ENCODE measurements at places on chromosomes 6 and 20.

DNA sequence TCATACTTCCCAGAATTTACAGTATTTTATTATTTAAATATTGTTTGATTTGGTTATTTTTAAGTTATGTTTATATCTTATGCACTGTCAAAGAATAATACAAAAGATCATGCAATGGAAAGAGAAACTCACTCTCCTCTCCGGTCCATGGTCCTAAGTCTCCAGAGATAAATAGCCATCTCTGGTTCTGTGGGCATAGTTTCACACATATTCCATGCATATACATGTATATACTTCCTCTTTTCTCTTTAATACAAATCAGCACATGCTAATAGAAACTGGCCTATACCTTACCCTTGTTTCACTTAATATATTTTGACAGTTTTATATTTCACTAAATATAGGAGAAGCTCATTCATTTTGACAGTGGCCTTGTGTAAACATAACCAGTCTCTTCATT is 901.7 kb upstream of the CITED2 start:
- DNase-seq, result no peak

GRCh38 chr6:36851626-36852025 is 12.4 kb upstream of the CPNE5 start:
- DNase-seq, result no peak

DNA sequence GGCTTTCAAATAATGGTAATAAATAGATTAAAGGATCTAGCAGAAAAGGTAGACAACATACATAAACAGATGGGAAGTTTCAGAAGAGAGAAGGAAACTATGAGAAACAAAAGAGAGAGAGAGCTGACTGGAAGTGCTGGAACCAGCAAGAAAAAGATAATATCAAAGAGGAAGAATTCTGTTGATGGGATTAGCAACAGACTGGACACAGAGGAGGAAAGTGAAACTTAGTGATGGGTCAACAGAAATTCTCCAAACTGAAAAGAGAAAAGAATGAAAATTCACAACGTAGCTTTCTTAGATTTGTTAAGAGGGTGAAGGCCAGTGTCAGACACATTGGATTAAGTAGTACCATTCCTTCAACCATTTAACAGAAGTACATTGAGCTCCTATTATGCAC is 48.3 kb upstream of the SIRPA start:
- no peak for DNase-seq

DNA sequence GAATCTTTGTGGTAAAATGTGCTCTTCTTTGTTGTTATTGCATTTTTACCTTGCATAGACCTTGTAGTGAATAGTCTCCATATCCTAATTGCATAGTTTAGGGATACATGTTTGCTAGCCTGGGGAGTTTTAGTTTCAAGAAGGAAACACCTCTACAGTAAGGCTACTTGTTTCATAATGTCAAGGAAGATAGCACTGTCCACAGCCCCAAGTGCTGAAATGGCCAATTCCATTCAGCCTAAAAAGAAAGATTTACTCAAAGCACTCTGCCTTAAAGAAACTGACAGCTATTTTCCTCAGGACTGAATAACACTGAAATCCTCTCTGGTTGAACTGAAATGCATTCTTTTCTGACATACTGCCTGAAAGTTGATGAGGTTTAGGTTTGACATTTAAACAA is 2.6 kb downstream of the HCRTR2 start:
- DNase-seq, result no peak

GRCh38 chr6:152605342-152605741 is 31.8 kb downstream of the SYNE1 start:
- peak; percentile 6 for DNase-seq

GRCh38 chr20:49706630-49707091 is 7.0 kb downstream of the B4GALT5 start:
- no peak for DNase-seq

DNA sequence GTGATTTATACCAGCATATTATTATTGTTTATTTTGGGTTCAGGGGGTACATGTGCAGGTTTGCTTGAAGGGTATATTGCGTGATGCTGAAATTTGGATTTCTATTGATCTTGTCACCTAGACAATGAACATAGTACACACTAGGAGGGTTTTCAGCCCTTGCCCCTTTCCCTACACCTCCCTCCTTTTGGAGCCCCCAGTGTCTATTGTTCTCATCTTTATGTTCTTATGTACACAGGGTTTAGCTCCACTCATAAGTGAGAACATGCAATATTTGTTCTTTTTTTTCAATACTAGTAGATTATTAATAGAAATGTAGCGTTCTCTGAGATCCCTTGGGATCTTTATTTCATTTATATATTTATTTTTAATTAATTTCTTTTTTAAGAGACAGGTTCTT is 79.2 kb upstream of the MRAP2 start:
- no peak for DNase-seq

GRCh38 chr6:23173234-23173633 is 603.9 kb downstream of the HDGFL1 start:
- DNase-seq, result no peak

GRCh38 chr6:21885532-21886114 is 292.1 kb downstream of the SOX4 start:
- DNase-seq, result no peak

- no peak for DNase-seq
Measured at GRCh38 chr6:134009876-134010275, 42.5 kb downstream of the SLC2A12 start.

DNA sequence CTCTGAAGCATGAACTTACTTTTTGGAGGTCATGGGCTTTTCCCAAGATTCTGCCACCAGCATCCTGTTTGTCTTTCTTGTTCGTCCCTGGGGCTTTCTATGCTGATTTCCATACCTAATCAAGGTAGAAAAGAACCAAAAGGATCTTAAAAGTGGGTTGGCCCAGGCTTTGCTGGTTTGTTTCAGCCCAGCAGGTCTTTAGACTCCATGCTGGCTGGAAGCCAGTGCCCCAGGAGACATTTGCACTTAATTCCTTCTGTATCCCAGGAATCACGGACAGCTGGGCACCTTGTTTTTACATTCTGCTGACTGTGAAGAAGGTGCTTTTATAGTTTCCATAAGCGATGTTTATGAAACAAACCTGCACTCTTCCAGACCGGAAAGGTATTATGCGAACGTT is 195.9 kb downstream of the CDH4 start:
- DNase-seq, result no peak

GRCh38 chr6:31922942-31923341 is 4.6 kb upstream of the C2 start:
- peak; percentile 37 for DNase-seq

- DNase-seq, result no peak
Measured at GRCh38 chr6:40165036-40165709, 230.9 kb upstream of the MOCS1 start.

DNA sequence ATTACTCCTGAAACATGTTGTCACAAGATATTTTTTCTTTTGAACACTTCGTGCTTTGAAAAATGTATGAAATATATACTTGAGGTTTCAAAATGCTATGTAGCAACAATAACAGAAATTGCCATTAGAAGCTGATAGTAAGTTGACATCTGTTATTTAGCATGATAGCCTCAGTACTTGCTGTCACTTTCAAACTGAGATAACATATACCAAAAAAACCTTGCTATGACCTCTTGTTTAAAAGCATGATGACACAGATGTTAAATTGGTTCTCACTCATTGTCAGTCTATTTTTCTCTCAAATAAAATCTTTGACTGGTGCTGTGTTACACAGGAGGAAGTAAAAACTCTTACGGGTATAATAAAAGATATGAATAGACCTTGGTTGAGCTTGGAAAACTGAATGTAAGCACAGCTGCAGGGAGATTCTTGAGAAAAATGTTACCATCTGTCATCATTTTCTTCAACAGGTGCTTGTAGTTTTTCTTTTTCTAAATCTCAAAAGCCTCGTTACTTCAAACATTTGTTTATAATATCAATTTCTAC is 18.6 kb downstream of the MOXD1 start:
- DNase-seq, result no peak

- DNase-seq, result no peak
Measured at GRCh38 chr20:52936351-52937340, 35.5 kb upstream of the TSHZ2 start.

DNA sequence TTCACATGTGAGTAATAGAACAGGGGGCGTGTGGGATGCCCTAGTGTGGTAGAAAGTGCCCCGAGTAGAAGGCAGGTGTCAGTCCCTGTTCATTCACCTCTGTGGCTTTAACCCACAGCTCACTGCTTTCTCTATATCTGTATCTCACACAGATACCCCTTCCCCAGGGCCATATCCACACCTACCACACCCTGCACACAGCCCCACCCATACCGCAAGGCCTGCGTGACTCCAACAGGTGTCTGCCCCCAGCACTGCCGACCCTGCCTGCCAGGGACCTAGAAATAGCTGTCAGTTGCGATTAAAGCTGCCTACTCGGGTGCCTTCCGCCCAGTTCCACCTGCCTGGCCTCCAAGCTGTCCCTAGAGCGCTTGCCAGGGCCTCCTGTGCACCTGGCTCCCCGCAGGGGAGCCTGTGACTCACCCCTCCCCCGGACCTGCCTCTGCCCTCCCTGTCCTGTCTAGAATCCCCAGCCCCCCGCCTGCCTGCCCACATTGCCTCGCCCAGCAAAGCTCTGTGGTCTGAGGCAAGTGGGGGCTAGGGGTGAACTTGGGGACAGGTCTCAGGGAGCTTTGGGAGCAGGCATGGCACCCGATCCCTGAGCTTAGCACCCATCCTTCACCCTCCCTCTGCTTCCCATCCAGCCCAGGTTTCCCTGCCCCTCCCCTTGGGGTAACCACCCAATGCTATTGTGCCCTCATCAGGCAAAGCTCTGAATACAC is 38.3 kb upstream of the ID1 start:
- DNase-seq, result peak; percentile 100

DNA sequence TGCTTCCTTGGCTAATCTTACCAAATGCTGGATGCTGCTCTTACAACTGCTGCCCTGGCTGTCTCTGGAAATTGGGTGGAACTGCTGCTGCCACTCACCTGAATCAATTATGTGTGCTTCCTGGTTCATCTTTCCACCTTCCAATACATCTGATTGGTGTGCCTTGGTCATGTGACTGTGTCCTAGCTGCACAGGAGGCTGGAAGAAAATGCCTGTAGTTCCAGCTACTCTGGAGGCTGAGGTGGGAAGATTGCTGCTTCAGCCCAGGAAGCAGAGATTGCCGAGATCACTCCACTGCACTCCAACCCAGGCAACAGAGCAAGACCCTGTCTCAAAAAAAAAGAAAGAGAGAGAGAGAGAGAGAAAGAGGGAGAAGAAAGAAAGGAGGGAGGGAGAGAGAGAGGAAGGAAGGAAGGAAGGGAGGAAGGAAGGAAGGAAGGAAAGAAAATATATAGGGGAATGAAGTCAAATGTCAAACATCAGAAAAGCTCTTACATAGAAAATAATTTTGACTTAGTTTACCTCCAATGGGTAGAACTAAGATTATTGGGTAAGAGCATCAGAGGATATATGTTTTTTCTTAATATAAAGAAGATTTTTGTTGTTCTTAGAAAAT is 14.1 kb upstream of the PPARD start:
- no peak for DNase-seq

GRCh38 chr20:16209951-16210361 is 363.3 kb downstream of the KIF16B start:
- DNase-seq, result no peak

DNA sequence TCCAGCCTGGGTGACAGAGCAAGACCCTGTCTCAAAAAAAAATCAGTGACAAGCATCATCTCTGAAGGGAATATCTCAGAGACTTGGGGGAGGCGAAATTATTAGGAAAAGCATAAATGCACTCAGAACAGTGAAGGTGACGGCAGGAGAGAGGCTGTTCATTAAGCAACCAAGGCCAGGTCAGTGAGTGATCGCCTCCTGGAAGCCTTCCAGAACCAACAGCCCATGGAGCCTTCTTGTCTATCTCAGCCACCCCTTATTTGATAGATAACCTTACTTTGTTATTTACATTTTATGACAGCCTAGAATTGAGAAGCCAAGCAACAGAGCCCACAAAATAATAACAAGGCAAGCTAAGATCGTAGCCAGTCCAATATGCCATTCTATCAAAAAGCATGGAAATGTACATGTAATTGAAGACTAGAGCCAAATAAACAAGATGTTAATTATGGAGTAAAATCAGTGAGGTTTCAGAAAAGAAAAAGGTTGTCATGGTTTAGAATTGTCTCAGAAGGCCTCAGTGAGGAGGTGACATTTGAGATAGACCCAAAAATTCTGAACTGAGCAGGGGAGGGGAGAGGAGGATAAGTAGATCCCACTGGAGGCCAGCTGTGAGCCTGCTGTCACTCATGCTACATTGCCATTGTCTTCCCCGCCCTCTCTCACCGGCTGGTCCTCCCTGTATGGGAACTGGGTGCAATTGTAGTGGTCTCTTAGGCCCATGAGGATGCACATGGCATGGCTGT is 17.8 kb downstream of the BNIP5 start:
- DNase-seq, result no peak

DNA sequence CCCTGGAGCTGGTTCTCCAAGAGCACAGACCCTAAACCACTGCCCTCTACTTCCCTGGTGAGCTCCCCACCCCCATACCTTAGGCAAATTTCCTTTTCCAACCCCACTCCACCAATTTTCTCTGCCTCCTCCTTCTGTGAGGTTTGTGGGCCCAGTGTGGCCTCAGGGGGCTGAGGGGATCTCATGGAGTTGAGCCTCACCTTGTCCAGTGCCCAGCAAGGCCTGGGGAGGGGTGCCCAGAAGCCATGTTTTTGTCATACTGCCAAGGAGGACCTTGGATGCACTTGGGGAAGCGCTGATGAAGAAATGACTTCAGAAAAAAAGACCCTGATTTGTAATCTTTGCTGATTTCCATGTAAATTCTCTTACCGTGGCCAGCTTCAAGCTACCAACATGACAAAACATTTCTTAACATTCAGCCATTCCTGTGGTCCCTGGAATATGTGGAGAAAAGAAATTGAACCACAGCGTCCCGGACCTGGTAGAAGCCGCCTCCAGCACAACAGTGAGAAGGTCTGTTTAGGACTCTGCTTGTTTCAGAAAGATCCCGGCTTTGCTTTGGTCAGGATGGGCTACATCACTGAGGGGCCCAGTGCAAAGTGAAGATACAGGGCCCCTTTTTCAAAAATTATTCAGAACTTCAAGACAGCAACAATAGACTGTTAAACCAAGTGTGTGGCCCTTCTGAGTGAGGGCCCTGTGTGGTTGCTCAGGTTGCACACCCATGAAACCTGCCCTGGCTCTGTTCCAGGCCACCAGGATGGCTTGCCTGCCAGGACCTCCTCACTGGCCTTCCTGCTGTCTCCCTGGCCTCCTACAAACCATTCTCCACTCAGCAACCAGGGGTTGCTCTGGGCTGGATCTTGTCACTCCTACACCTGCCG is 52.5 kb downstream of the CHMP4B start:
- DNase-seq, result no peak

DNA sequence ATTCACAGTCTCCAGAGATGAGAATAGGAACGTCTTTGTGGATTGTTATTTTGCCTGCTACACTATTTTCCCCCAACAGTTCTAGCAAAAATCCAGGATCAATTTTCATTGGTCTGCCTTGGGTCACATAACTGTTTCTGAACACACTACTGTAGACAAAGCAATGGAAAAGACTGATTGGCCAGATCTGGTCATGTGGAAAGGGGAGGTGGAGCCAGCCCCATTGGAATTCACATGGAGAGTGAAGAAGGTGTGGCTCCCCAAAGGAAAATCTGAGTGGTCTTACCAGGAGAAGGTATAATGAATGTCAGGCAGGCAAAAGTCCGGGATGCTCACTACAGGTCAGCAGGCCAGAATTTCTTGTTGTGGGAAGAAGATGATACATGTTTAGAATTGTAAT is 9.5 kb upstream of the TP53RK start:
- peak; percentile 28 for DNase-seq

GRCh38 chr6:35048631-35049083 is 92.5 kb downstream of the TCP11 start:
- no peak for DNase-seq

All from SW480 (cell line).